ENCODE measurements at places on chromosomes 16 and 17.

GRCh38 chr17:36482611-36483504 is 3.6 kb upstream of the ZNHIT3 start:
- peak; percentile 81 for DNase-seq

DNA sequence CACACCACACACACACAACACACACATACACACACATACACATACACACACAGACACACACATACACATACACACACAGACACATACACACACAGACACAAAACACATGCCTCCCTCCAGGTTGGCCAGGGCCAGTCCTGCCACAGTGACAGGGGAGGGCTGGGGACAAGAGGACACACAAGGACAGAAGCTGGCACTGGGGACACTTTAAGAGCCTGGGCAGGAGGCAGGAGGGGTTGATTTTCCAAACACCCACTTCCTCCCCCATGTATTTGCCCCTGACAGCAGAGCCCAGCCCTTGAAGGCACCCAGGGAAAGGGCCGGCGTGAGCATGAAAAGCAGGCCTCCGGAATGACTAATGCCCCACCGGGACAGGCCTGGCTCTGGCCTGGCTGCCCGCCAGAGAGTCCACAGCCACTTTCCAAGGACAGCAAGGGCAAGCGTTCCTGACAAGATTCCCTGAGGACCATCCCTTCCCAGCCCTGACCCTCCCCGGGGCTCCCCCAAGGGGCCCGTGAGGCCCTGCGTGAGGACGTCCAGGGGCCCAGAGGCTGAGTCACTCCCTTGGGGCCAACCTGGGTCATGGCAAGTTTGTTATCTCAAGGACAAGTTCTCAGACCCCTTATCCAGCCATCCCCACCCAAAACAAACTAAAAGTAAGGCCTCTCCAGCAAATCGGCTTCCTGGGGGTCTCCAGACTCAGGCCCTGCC is 235.6 kb downstream of the ZNF423 start:
- no peak for DNase-seq

DNA sequence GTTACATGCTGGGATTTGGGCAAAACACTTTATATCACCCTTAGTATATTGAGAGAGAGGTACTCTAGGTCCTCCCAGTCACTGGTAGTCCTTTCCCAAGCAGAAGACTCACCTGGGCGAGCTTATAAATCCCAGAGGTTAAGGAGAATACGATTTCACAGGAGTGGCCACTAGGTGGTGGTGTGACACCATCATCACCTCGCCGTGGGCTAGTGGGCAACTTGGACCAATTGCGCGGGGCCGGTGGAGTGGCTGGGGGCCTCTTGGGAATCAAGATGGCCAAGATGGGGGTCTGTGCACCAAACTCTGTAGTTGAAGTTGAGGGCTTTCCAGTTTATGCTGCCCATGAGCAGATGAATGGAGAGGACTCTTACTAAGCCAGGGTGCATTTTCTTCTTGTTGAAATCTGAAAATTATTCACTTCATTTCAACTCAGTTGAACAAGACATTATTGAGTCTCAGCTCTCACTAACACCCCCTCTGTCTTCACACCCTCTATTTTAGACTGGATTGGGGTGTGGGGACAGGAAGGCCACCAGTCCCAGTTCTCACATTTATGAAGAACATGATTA is 38.2 kb upstream of the PIRT start:
- DNase-seq: peak; percentile 2

DNA sequence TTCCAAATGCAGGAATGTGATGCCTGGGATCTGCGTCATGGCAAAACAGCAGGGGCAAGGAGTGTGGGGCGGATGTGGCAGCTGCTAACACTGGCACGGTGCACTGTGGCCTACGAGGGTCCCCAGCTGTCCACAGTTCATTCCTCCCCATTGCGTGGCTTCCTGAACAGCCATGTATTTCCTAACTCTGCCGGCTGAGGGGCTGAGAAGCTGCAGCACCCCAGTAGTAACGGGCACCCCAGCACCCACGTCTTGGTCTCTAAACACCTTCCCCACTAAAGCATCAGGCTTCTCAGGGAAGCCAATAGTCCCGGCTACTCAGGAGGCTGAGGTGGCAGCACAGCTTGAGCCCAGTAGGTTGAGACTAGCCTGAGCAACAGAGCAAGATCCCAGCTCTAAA is 47.6 kb downstream of the LMF1 start:
- DNase-seq: no peak

- DNase-seq: peak; percentile 78
Observed at GRCh38 chr17:82414548-82415281, 3.4 kb upstream of the HEXD start.

DNA sequence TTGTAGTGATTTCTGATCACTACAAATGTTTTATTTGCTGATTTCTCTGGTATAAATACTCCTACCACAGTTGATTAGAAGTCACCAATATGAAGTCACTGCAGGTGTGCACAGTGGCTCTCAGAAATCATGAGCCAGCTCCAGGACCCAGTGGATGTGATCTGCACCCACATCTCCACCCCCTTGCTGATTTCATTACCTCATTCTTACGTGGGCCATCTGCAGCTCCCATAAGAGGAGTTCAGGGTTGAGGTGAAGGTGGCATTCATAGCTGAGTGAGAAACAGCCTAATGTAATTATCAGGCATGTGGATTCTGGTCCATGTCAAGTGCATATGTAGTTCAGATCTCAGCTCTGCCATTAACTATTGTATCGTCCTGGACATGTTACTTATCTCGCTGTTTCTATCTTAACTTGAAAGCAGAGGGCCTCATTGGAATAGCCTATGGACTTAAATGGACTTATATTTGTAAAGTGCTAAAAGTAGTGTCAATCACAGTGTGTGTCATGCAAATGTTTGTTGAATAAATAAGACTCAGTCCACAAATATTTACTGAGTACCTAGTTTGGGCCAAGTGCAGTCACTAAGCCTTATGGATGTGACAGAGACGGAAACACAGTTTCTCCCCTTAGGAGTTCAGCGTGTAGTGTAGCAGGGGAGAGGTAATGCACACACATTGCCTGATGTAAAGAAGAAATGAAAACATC is 40.7 kb upstream of the ZKSCAN2 start:
- DNase-seq: no peak

GRCh38 chr17:27384261-27384701 is 72.0 kb upstream of the KSR1 start:
- DNase-seq: no peak

DNA sequence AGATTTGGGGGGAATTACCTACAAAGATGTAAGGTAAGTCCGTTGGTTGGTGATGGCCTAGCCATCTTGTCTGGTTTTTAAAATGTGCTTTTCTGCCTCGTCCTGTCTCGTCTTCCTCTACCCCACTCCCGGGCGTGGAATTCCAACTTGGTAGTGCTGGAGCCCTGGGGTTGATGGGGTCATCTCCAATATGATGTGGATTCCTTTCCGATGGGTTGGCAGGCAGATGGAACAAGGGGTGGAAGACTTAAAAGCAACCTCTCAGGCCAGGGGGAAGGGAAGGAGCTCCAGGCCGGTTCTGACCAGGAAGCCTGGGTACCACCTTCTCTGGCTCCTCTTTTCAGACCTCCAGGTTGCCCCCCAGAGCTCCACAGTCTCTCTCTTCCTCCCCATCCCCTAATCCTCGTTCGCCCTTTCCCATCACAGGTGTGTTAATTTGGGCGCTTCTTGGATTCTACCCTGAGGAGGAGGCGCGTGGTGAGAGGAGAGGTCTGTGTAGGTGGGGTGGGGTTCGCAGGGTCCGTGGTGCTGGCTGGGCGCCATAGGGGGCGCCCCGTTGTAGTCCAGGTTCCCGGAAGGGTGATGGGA is 5.1 kb upstream of the HOXB2 start:
- no peak for DNase-seq

DNA sequence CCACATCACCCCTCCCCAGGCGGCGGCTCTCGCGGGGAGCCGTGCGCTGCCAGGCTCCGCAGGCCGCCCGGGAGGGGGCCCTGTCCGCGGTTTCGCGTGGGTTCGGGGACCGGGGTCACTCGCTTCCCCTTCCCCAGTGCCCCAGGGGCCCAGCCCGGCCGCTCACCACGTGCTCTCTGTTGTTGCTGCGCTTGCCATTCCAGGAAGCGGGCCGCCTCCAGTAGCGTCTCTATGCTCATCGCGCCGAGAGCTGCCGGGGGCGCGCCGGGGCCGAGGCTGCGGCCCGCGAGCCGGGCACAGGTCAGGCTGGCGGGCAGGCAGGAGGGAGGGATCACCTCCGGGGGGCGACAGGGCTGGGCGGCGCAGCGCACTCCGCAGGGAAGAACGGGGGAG is 390 bp downstream of the MNT start:
- peak; percentile 46 for DNase-seq

GRCh38 chr16:2246301-2246885 is 5.0 kb downstream of the ECI1 start:
- DNase-seq: no peak

Measured in CD4-positive, alpha-beta T cell treated with Interleukin-10 for 1 hour (primary cell).